ENCODE measurements at places on chromosomes 2 and 18.

GRCh38 chr18:28115149-28115550 lies 61.8 kb downstream of the CDH2 start:
- DNase-seq, result no peak

- DNase-seq, result no peak
These were observed 136.0 kb upstream of the ZSWIM2 start for GRCh38 chr2:186984966-186985365.

- no peak for DNase-seq
These were observed 601.8 kb downstream of the LRP1B start for GRCh38 chr2:141528990-141529389.

- DNase-seq, result no peak
These were observed 32.4 kb upstream of the YWHAQ start for GRCh38 chr2:9663008-9663879.

DNA sequence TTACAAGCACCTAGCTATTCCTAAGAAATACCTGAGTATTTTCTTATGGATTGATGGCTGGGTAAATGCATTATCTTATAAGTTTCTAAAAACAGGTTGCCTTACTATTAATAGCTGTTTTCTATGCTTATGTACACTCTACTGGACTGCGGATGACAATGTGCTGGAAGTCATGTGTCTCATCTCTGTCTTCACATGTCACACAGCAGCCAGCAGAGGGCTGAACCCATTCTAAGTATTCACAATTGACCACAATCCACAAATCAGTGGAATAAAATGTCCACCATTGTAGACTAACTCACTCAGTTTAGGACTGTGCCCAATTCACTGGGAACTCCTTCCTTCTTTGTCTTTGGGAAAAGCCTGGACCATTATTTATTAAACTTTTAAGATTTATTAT lies 371.2 kb downstream of the INSIG2 start:
- DNase-seq, result peak; percentile 8

DNA sequence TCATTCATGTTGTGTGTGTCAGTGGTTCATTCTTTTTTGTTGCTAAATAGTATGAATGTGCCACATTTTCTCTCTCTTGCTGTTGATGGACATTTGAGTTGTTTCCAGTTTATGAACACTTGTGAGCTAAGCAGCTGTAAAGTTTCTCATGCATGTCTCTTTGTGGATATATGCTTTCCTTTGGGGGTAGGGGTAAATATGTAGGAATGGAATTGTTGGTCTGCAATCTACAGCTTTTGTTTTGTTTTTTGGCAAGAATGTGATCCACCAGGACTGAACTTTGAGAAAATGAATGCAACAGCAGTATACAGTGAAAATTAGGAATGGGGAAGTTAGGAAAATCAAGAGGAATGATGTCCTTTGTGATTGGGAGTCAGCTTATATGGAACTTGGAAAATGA lies 226.3 kb downstream of the CDCA7 start:
- no peak for DNase-seq

DNA sequence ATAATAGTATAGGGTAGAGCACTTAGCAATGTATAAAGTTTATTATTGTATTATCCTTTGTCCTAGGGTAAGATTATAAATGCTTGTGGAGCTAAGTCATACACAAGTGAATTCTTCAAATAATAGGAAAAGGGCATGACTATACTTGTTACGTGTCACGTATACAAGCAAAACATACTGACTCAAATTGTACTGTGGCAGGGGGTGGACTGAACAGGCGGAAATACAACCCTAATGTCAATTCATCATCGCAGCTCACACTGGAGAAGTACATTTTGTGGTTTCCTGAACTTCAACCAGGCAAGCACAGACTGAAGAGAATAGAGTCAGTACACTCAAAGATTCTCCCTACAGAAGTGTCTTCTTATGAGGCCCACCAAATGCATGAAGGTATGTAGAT lies 201.0 kb downstream of the MBD2 start:
- DNase-seq, result no peak

- no peak for DNase-seq
These were observed 214.6 kb upstream of the HAAO start for GRCh38 chr2:43006834-43007543.

DNA sequence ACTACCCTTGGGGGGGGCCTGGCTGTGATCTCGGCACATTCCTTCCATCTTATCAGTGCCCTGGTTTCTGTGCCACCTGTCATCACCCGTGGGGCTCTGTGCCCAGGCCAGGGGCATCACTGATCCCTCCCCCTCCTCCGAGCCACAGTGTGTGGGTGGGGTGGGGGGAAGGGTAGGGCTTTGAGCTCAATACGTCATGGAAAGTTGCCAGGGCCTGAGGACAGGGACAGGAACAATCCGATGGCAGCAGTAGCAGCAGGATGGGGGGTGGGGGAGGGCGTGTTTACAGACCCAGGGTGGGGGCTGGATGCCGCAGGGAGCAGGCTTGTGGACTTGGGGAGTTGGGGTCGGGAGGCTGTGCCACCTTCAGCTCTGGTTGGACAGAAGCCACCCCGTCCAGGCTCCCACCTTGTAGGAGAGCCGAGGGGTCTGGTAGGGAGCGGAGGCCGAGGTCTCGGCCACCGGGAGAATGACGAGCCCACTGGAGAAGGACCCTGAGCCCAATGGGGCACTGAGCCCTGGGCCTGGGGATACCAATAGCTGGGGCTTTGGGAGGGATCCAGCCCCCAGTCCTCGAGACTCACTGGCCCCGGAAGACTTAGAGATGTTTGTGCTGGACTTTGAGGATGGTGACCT lies 3.5 kb downstream of the SLC4A3 start:
- DNase-seq, result no peak

DNA sequence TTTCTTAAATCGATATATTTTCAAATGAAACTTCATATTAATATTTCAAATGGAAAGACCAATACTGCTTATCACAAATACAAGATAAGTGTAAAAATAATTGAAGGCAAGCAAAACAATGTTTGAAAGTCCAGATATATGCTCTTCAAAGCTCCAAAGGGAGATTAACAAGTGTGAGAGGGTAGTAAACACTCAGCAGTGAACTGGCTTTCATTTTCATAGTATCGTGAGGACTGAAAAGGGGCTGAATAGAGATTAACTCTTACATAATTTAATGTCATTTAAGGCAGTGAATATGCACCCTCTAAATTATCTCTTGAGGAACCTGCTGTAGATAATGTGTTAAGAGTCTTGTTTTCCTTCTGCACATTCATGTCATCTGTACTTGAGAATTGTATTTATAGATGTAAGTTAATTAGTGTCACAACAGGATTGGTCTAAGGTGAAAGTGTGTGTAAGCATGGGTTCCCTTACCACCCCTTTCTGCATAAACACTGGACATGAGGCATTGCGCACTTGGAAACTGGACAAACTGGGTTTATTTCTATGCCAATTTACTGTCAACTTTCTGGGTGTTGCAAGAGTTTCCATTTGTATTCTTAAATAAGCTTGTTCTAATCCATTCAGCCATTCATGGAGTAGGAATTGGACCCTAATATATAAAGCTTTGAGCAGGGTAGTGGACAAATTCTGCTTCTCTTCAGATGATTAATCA lies 76.7 kb upstream of the SESTD1 start:
- DNase-seq, result no peak

DNA sequence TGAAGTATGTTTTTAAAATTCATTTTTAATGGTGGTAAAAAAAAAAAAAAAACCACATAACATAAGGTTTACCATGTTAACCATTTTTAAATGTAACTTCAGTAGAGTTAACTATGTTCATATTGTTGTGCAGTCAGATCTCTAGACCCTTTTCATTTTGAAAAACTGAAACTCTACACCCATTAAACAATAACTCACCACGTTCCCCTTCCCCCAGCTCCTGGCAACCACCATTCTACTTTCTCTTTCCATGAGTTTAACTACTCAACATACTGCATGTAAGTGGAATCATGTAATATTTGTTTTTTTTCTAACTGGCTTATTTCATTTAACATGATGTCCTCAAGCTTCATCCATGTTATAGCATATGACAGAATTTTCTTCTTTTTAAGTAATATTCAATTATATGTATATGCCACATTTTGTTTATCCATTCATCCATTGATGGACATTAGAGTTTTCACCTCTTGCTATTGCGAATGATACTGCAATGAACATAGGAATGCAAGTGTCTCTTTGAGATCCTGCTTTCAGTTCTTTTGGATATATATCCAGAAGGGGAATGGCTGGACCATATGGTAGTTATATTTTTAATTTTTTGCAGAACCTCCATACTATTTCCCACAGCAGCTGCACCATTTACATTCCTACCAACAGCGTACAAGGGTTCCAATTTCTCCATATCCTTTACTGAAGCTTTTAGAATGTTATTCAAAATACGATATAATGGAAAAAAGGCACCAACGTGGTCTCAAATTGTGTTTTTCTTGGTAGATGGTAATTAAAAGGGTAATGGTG lies 91.0 kb downstream of the SPTBN1 start:
- no peak for DNase-seq

GRCh38 chr2:9178904-9179571 lies 27.6 kb upstream of the ASAP2 start:
- DNase-seq, result no peak

DNA sequence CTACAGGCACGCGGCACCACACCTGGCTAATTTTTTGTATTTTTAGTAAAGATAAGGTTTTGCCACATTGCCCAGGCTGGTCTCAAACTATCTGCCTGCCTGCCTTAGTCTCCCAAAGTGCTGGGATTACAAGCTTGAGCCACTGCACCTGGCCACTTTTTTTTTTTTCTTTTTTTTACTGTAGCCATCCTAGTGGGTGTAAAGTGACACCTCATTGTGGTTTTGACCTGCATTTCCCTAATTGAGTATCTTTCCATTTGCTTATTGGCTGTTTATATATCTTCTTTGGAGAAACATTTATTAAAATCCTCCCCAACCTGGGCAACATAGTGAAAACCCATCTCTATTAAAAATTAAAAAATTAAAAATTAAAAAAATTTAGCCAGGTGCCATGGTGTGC lies 12.0 kb downstream of the PCBP1 start:
- DNase-seq, result no peak

DNA sequence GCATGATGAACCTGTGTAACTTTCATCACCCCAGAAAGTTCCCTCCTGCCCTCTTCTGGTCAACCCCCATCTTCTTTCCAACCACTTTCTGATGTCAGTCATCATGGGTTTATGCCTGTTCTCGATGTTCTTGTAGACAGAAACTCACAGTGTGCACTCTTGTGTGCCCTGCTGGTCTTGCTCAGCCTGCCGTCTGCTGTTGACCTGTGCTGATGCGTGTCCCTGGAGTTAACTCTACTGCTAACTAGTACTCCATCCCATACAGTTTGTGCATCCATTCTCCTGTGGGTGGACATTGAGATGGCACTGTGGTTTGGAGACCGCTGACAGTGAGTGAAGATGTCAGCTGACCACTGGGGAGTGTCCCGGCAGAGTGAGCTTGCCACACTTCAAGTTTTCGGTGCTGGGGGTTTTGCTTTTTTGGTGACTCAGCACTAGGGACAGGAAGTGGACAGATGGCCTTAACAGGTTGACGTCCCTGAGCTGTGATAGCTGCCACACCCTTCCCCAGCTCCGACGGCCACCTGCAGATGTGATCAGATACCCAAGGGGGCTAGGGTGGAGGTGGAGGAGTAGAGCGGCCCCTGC lies 14.8 kb downstream of the KLHL29 start:
- peak; percentile 32 for DNase-seq

DNA sequence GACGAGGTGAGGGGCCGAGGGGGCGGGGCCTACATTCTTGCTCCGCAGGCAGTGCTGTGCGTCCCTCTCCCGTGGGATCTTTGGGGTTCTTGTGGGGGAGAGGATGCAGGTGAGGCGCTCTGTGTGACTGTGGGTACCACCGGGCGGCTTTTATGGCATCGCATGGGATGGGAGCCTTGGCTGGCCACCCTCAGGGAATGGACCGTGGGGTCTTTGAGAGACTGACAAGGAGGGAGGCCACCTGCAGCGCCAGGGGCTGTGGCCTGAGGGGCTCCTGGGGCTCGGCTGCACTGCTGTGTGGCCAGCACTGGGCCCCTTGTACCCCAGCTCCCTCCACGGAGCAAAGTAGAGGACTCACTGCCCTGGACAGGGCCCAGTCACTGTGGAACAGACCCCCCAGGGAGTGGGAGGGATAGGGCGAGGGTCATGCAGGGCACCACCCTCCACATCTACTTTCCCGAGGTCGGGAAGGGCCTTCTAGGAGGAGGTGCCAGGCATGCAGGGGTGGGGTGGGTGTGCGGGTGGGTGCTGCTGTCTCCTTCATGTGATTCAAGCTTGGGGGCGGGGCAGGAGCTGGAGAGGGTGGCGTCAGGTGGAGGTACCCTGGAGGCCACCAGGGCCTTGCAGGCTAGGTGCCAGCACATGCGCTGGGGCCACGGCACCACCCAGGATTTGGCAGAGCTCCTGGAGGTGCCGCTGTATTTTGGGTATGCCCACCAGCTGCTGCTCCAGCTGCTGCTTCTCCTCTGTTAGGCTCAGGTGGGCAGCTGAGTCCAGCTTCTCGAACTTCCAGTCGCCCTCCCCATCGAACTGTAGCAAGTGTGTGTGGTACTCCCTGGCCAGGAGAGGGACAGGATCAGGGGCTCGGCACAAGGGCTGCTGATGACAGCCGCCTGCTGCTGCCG lies 1072.4 kb downstream of the RPIA start:
- no peak for DNase-seq

All from NB4 (cell line).